ENCODE measurements at places on chromosomes 1 and 21. TPM values are rescaled to one million over a fixed set of nuclear protein-coding genes. Genes with fewer than 3 reads are reported as not detected.

Gene ANGPTL1
- total RNA-seq = 0.10 TPM

DNA sequence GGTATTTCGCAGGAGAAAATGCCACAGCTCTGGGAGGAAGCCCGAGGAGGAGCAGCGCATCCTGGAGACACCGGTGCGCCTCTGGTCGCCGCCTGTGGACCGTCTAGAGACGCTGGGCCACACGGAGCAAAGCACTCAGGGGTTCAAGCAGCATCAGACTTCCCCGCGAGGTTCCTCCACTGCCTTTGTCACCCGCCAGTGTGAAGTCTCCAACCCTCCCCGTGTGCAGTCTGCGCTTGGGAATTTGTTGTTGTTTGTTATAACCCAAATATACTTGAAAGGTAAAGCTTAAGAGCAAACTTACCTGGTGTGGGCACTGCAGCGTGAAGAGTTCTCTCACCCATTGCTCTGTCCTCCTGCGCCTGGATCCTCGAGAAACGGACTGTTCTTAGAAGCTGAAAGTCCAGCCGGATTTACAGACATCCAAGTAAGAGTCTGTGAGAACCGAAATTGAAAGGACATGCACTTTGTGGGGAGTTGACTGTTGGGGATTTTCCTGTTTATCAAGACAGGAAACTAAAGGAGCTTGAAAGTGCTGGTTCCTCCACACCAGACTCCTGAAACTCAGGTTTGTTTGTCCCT lies at the start of gene GBP4:
Gene GBP4 (minus strand): TSS at position 452 of the 582 bp plus-strand sequence. CDS start 108 bp downstream, at position 344.
- DNase-seq = no peak

DNA sequence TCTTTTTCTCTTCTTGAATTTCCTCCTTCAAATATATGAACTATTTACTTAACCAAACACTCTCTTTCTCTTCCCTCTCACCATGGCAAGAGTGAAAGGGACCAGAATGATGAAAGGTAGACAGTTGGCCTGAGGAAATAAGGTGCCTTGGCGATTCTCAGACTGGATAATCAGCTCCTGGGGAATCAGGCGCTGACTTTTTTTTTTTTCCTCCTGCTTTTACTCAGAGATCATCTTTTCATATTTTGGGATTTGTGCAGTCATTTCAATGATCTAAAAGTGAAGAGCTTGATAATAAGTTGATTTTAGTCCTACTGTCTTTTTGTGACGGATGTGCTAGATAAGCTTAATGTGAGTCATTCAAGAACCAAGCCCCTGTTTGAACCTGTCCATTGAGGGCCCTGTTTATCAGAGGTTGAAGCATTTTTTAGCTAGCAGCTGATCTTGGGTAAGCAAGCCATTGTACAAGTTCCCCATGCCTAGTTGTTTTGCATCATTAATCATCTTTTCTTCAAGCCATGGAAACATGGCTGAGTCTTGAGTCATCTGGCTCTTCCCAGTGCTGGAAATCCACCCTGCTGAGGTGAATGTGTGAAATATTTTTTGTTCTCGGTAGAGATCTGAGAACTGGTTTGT lies 40.8 kb downstream of the ITSN1 start:
- peak; percentile 55 for DNase-seq

GRCh38 chr1:43388613-43389012 lies 987 bp downstream of the MED8 start:
- no peak for DNase-seq
